ENCODE measurements at places on chromosomes 1 and 21.
A peak's percentile ranks its signal among the peaks of the same experiment; 100 is the strongest.

GRCh38 chr1:180530501-180530900 is 28.1 kb upstream of the ACBD6 start:
- peak; percentile 81 for DNase-seq

GRCh38 chr1:230327892-230328284 is 98.2 kb downstream of the PGBD5 start:
- DNase-seq: no peak

DNA sequence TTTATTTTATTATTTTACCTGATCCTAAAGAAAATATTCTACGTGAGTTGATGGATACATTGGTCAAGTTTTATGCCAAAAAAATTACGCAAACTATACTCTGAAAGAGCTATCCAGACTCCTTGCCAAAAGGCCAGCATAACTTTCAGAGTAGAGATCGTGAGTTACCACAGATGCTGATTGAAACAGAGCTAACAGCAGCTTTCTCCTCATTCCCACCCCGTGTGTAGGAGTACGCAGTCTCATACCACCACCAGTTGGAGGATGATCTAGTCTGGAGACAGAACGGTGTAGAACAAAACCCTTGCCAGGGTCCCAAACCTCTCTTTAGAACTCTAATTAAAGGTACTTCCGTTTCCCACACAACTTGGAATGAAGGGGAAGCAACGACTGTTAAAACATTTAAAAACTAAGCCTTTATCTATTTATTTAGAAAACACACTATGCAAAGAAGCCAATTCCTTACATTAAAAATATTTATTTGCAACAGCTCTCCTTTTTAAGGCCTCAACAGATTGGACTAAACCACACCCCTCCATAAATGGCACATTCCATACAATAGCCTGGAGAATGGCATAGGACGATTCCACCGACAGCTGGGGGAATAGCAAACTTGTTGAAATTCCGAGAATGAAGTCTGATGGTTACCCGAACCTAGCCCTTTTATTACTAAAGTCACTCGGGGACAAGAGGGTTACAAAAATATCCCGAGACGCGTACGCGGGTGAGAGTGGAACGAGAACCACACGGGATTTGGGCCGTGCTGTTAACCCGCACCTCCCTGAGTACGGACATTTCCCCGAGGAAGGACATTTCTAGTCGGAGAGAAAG is 1.4 kb downstream of the NUCKS1 start:
- peak; percentile 38 for DNase-seq

DNA sequence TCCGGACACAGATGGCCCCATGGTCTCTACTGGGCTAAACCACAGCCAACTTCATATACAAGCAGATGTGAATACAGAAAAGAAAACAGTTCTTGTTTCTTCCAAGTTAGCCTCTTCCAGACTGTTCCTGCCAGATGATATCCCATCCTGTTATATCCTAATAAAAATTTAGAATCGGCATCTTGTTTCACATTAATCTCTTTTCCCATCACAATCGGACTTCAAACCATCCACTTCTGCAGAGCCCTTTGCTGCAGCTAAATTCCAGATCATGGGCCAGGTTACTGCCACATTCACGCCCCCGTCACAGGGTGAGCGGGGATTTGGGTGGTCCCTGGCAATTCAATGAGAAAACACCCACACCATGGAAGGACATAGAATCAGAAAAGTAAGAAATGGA is 57.2 kb downstream of the NPHP4 start:
- no peak for DNase-seq

GRCh38 chr1:51572365-51572764 is 44.5 kb upstream of the OSBPL9 start:
- DNase-seq: no peak

- DNase-seq: no peak
Measured at GRCh38 chr1:29851691-29852090, 615.4 kb downstream of the PTPRU start.

DNA sequence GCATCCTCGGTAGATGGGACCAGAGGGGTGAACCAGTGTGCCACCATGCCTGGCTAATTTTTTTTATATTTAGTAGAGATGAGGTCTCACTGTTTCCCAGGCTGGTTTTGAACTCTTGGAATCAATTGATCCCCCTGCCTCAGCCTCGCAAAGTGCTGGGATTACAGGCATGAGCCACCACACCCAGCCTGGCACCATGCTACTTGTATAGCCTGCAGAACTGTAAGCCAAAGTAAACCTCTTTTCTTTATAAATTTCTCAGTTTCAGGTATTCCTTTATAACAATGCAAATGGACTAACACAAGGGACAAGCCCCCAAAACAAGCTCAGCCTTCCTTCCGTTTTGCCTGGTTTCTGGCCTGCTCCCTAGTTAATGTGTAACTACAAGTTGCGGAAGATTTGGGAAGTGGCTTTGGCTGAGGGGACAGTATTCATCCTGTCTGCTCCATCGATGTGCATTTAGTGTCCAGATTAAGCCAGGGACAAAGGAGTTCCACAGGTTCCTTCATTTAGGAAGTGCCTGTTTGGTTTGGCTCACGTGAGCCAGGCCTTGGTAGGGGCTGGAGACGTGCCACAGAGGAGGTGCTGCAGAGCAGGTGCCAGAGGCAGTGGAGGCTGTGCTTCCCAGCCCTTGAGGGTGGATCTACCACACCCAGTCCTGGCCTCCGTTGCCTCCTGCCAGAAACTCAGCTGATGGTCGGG is 4.4 kb downstream of the AVPR1B start:
- DNase-seq: no peak

DNA sequence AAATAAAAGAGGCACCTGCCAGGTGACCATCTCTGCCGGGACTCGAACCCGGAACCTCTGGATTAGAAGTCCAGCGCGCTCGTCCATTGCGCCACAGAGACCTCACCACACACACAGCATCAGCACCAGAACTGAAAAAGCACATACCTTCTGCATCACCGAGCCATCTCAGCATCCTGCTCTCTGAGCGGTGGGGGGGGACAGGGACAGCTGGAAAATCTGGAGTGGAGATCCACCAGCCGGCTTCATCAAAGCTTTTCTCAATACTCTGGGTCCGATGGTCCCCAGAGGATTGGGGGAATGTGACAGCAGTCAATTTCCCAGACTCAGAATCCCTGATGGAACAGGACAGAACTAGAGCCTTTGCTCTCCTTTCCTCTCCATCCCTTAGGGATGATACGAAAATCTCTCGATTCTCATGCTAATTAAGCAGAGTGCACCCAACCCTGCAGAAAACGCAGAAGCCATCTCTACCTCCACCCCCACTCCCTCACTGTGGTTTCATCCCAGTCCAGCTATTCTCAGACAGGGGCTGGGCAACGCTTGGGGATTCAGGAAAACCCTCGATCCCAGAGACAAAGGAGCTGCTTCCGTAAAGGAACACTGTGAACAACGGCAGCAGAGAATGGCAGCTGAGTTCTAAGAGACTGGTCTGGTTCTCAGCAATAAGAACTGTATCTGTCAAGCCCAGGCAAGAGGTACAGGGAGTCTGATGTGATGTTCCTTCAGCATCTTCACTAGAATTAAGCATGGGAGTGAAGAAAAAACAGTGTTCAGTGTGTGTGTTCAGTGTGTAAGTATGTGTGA is 29.6 kb upstream of the CADM3 start:
- DNase-seq: peak; percentile 14

DNA sequence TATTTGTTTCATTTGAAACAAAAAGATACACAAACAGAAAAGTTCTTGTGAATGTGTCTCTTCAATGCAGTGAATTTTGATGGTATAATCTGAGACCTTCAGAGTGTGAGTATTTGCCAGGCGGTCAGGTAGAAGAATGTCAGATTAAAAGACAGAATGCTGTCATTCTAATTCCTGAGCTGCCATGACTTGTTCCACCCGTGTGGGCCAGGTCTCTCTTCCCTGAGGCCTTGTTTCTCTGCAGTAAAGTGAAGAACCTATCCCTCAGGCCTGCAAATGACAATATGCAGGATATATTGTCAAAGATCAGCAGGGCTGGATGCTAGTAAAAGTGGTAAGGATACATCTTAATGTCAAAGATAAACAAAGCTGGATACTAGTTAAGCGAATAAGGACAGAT is 111.4 kb downstream of the ZP4 start:
- DNase-seq: no peak

DNA sequence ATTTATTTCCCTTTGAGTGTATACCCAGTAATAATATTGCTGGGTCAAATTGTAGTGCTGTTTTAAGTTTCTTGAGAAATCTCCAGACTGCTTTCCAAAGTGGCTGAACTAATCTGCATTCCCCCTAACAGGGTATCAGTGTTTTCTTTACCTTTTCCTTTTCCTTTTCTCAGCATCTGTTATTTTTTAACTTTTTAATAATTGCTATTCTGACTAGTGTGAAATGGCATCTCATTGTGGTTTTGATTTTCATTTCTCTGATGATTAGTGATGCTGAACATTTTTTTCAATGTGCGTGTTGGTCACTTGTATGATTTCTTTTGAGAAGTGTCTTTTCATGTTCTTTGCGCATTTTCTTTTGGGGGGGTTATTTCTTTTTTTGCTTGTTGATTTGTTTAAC is 374.9 kb upstream of the BRINP3 start:
- no peak for DNase-seq

GRCh38 chr1:56967900-56968832 is 2.4 kb upstream of the C8B start:
- DNase-seq: no peak

- DNase-seq: no peak
Measured at GRCh38 chr1:201360486-201360885, 17.0 kb downstream of the TNNT2 start.

- DNase-seq: no peak
Measured at GRCh38 chr1:7680207-7680954, 90.7 kb upstream of the VAMP3 start.

DNA sequence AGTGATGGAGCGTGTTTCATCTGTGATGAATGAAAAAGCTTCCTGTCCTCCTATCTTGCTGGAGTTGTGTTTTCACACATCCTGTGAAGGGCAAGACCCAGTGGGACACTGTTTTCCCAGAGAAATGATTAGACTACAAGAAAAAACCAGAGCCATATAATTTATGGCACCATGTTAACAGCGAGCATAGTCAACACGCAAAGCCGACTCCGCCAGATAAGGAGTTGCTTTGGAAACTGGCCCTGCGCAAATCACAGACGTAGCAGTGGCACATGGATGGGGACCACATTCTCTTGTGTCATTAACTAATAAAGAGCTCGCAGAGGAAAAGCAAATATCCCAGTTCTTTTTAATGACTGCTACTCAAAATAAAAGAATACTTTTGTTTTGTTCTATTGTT is 471.2 kb upstream of the RUNX1 start:
- DNase-seq: no peak

GRCh38 chr21:16535102-16535422 is 805.3 kb downstream of the USP25 start:
- peak; percentile 67 for DNase-seq

- no peak for DNase-seq
Measured at GRCh38 chr1:35727434-35728040, 8.9 kb upstream of the C1orf216 start.

- no peak for DNase-seq
Measured at GRCh38 chr1:40300651-40301050, 16.4 kb downstream of the COL9A2 start.

- no peak for DNase-seq
Measured at GRCh38 chr1:28974432-28974831, 60.1 kb downstream of the EPB41 start.

DNA sequence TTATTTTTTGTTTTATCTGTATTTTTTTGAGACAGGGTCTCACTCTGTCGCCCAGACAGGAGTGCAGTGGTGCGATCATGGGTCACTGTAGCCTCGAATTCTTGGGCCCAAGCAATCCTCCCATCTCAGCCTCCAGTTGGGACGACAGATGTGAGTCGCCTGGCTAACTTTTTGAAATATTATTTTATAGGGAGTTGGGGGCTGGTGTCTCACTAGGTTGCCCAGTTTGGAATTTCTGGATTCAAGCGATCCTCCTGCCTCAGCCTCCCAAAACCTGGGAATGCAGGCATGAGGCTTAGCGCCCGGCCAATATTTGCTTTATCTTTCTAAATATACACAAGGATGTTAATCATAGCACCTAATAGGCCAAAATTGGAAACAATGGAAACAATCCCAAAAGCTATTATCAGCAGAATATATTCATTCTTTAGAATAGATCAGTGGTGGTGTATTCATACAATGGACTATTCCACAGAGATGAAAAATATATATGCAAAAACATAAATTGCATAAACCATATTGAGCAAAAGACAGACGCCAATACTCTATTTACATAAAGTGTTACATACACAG is 55.9 kb downstream of the DAP3 start:
- DNase-seq: no peak

GRCh38 chr1:234605983-234606783 is 3.8 kb downstream of the IRF2BP2 start:
- DNase-seq: no peak

GRCh38 chr21:46207006-46207919 is 21.3 kb downstream of the LSS start:
- DNase-seq: no peak

GRCh38 chr1:22709891-22710700 is 543 bp upstream of the EPHB2 start:
- DNase-seq: peak; percentile 16

DNA sequence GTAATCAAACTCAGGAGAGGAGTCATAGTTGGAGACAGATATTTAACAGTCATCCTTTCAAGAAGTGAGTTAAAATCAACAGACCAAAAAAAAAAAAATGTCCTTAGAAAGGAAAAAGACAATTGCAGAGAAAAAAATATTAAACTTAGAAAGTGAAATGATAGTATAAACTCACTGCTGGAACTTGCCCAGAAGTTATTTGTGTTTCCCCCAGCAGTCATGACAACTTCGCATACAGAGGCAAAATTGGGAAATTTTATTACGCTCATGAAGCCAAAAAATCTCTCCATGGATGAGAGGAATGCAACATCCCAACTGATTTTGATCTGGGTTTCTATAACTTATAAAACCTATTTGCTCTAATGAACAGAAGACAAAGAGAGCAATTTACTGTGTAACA is 198.2 kb downstream of the LRRC7 start:
- no peak for DNase-seq

DNA sequence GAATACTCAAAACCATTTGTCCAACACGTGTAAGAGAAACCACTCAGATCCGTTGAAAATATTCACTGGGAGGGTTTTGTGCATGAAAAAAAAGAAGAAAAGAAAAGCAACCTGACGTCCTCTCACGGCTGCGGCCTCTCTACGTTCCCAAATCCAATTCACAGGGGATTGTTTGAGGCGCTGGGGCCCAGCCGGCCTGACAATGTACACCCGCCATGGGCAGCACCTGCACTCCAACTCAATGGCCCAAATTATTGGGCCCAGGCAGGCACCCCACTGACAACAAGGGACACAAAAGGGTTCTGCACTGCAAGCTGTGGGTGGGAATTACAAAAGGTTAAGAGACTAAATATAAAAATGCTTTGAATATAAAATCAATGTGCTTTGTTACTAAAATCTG is 41.5 kb downstream of the MORN1 start:
- DNase-seq: no peak

DNA sequence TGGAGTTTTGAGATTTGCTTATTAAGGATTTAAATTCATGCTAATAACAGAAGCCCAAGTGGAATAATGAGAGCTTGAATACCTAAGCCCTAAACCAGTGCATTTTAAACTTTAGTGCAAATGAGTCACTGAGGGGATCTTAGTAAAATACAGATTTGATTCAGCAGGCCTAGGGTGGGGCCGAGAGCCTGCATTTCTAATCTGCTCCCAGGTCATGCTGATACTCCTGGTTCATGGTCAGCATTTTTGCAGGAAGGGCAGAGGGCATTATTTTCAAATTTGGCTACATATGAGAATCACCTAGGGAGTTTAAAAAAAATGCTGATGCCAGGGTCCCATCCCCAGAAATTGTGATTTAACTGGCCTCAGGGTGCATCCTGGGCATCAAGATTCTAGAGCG is 39.3 kb downstream of the DNTTIP2 start:
- DNase-seq: no peak

- DNase-seq: no peak
Measured at GRCh38 chr1:44515416-44515815, 110.4 kb downstream of the RNF220 start.
